BJ (cell line): ENCODE measurements at places on chromosomes 1 and 21. TPM values are rescaled to one million over a fixed set of nuclear protein-coding genes. Genes with fewer than 3 reads are reported as not detected.

DNA sequence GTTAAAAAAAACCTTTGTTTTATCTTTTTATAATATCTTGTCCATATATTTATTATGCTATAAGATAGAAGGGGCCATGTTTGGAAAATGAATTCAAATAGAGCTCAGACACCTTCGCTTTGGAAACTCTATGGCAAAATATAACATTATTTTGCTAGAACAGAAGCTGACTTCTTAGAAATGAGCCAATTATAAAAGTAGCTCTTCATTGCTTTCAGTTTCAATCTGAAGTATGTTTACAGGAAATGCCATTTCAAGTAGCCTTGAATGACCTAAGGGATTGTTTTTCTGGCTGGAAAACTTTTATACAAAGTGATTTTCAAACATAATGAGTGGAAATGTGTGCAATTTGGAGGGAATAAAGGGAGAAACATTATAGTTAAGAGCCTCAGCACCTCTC lies 37.8 kb upstream of the GBP5 start:
- DNase-seq = peak; percentile 4

GRCh38 chr1:227886993-227887696 lies 60.6 kb downstream of the WNT9A start:
- DNase-seq = no peak

DNA sequence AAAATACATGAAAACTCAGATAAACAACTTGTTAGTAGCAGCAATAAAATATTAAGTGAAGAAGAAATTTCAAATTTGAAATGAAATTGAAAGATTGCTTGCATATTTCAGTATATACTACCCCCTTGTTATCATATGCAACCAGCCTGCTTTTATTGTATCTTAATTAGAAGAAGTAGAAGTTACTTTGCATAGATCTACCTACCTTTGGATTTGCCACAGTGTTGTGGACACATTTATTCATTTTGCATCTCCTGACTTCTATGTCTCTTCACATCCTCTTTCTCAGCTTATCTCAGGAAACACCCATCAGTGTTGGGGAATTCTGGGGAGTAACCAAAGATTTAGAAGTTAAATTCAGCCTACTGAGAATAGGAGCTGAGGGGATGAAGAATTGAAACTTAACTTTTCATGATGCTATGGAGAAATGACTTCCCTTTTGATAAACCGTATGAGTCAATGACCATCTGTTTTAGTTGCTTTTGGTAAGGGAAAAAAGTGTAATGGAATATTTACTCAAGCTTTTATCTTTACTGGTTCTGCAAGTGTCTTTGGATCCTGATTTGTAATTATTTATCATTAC lies 96.9 kb downstream of the RGL1 start:
- DNase-seq = no peak

SLC1A7 gene
- polyA plus RNA-seq = 0.20 and 0.63 TPM in 2 replicates
